Activated T-helper 2 cell treated with anti-CD3 and anti-CD28 coated beads, Interferon-gamma antibody, Interleukin-2, Interleukin-4, amounts not matched to agents 10 μg/mL and 5 μg/mL and 100 μg/mL, durations not matched to agents 14 hours and 24 hours and 36 hours (primary cell): ENCODE measurements at places on chromosomes 7 and 10.

DNA sequence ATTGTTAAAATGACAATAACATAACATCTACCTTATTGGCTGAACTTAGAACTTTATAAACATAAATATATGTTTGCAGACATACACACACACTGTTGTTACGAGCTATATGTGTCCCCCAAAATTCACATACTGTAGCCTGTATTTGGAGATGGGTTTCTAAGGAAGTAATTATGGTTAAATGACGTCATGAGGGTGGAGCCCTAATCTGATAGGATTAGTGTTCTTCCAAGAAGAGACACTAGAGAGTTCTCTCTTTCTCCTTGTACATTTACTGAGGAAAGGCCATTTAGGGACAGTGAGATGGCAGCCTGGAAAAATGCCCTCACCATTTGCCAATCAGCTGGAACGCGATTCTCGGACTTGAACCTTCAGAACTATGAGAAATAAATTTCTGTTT lies 211.7 kb downstream of the SUGCT start:
- no peak for DNase-seq

DNA sequence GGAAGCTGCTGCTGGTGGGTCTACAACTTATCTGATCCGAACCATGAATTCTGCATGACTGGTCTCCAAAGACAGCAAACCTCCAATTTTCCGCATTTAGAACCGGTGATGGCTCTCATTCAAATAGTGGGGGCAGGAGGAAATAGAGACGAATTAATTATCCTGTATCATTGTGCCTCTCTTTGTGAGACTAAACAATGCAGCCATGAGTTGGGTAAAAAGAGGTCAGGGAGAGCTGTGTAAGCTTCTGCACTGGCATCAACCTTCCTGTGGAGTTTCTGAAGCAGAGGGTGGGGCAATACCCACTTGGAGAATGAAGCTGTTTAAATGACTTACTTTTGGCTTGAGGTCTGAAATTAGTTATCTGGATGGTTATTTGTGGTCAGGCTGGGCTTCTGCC lies 266.4 kb downstream of the SORCS3 start:
- no peak for DNase-seq

- DNase-seq: no peak
These were observed 554.8 kb downstream of the SORCS1 start for GRCh38 chr10:106609470-106610266.

DNA sequence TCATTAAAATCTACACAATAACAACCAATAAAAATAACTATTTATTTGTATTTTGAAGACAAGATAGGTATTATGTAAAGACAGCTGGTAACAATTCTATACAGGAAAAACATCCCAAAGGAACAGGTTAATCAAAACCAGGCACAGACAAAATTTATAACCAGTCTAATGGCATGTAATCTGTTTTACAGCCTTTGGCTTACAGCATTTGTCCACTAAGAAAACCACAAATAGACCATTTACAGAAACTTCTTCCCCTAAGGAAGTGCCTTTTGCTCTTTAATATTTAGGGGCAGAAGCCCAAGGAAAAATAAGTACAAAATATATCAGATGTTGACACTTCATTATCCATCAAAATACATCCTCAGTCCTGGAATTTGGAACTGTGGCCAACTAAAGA lies 65.0 kb downstream of the SVIL start:
- DNase-seq: no peak

DNA sequence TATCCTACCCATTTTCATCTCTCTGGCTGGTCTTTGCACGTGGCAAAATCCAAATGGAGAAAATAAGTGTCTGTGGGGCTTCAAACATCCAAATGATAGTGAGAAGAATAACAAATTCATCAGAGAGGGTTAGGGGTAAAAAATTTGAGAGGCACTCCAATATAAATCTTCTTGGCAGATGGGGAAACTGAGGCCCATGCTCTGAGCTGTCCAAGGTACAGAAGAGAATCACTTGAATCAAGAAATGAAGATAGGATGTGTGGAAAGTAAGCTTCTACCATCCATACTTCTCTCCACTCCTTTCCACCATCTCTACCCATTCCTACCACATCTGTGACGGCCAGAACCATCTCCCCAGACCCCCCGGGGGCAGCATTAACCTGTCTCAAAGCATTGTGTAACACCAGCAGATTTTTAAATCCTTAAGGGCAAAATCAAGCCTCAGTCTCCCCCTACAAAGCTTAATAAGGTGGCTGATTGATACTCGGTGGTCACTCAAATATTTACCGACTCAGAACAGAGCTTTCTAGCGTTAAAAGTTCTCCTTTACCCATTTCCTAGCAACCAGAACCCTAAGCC lies 818 bp downstream of the GOT1 start:
- no peak for DNase-seq

DNA sequence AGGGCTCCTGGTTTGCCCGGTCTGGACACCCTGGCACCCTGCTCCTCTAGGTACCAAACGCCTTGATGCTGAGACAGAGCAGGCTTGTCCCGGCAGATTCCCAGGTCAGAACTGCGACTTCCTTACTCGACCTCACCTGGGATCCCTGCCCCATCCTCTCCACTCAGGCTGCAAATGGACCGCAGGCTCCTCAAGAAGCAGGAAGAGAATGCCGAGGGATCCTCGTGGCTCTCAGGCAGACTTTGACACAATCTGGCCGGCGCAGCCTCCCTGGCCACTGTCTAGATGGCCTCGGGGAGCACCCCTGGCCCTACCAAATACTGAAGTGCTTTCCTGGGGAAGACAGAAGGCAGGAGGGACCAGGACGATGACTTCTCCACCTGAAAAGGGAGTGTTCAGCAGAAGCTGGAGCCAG lies 421 bp upstream of the NODAL start:
- DNase-seq: no peak

DNA sequence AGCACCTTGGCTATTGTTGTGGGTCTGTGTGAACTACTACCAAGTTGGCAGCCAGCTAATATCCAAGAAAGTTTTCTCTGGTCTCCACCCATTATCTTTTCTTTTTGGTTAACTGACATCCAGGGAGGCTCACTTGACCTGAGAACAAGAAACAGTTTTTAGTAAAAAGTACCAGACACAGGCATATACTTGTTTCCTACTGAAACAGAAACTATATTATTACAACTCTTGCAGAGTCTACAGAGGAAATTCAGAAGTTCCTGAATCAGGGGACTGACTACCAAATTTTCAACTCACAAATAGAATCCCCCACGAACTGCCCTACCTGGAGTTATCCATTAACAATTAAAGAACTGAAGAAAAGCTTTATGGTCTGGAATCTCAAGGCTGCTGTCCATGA lies 168.9 kb downstream of the KCND2 start:
- DNase-seq: no peak

GRCh38 chr7:7178906-7179305 lies 3.4 kb upstream of the C1GALT1 start:
- DNase-seq: no peak

DNA sequence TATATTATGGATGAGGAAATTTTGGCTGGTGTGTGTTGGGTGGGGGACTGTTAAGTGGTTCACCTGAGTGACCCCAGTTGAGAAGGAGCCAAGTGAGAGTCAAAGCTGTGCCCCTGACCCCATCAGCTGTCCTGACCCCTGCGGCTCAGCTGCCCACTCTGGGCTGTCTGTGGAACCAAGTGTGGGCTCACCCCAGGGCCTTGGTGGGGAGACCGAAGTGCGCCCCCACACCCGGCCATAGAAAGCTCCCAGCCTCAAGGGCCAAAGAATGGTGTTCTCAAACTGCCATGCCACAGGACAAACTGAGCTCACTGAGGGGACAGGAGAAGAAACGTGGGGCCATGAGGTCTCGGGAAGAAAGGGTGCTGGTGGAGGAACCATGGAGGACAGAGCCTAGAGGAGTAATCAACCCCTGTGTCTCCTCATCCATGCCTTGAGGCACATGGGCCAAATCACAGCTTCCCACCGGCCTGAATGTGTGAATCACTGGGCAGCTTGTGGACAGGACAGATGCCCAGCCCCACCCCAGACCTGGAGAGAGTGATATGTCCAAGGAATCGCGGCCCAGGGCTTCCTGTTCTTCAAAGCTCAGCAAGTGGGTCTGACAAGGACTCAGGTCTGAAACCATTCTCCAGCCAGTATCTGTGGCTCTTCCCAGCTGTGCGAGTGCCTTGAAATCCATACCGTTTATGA lies 86.2 kb upstream of the CACUL1 start:
- no peak for DNase-seq
